SK-MEL-5 (cell line): ENCODE measurements at places on chromosomes 3 and 15.
A peak's percentile ranks its signal among the peaks of the same experiment; 100 is the strongest.

DNA sequence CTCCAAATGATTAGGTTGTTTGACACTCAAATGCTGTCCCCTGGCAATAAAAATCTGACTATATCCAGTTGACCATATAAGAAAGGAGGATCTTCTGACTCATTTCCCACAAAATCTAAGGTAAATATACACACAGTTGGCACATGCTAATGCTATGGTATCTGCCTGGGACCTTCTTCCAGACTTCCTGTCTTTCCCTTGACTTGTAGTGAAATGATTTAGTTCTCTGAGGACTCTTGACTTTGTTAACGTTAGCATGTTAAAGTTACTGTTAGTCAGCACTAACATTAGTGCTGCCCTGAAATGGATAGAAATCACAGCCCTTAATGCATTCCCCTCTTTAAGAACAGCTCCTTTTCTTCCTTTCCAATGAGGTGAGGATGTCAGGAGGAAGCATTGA is 124.3 kb upstream of the LSAMP start:
- DNase-seq: no peak

GRCh38 chr3:153052096-153052460 is 109.9 kb upstream of the RAP2B start:
- no peak for DNase-seq

DNA sequence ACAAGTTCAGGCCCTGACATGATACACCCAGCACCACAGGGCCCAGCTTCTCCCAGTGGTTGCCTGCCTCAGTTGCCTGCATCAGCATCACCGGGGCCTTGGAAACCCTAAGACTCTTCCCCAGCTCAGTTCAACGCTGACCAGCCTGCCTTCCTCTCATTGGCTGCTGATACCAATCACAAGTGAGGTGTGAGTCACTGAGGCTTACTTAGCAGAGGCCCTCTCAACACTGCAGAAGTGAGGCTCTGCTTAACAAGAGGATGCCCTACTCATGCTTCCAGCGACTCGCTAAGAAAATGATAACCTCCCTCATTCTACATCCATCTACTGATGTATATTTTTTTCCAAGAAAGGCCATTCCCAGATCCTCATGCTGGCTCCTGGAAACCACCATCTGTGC is 151.9 kb downstream of the ADAMTS17 start:
- DNase-seq: no peak

DNA sequence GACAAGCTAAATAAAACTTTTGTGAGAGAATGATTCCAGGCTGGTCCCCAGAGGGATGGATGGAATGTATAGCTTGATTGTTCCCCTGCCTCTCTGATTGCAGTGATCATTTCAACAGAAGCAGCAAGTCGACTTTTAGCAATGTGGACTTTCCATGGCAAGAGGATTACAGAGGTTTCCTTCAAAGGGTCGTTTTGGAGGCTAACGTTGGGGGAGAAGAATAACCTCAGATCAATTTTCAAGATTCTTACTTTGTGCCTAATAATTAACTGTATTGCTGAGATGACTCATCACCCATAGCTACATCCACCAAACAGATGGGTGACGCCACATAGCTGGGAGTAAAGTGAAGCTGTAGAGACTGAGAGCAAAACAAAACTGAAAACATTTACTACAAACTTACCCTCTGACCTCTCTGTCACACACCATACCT is 79.9 kb downstream of the GTPBP8 start:
- DNase-seq: peak; percentile 38

- no peak for DNase-seq
These were observed 105.1 kb upstream of the FRMD4B start for GRCh38 chr3:69490971-69491370.

DNA sequence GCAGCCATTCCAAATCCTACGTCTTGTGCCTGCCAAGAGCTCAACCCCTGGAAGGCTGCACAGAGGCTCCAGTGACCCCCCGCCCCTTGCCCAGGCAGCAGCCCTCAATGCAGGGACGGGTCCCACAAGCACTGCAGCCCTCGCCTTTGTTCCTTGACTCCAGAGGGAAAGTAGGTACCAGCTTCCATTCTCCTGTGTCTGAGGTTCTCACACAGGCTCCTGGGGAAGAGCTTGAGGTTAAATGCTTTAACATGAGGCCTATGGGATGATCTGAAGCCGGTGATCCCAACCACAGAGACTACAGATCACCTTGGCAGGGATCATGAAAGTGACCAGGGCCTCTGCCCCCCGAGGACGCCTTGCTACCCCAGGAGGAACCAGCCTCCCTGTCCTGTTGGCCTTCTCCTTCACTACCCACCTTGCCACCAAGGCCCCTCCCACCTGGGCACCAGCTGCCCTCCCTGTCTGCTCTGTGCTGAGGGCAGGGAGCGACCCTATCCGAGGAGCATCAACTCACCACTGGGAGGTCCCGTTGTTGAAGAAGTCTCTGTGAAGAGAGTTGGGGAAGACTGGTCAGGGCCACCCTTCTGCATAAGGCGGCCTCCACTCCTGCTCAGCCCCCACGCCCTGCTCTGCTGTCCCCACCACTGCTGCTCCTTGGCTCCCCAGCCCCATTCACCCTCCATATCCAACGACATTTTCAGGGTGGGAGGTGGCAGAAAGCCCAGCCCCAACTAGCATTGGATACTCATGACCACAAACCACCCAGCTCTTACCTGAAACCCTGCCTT is 95.3 kb downstream of the SEC22A start:
- DNase-seq: no peak

- DNase-seq: no peak
These were observed 215.9 kb downstream of the MEX3B start for GRCh38 chr15:81829918-81830317.

DNA sequence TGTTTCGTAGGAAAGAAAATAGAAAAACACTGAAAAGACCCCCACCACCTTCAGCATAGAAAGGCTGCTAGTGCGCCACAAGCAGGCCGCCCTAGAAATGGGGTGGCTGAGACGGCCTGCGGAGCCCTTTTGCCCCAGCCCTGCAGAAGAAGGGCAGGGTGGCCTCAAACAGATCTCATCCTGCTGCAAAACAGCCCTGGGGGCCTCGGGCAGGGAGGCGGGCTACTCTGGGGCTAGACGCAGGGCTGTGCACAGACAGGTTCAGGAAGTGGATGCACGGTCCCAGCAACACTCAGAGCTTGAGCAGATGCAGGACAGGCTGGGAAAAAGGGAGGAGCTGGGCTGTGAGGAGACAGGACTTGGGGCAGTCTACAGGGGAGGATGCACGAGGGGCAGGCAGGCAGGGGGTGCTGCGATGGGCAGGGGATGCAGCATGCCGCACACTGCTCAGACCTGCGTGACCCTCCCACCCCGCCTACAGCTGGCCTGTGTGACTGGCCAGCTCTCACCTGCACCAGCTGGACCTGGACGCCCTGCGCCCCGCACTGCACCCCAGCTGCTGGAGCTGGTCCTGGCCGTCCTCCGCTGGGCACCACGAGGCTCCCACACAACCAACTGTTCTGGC is 34.3 kb downstream of the ZXDC start:
- DNase-seq: no peak

- no peak for DNase-seq
These were observed 363 bp downstream of the MAGI1 start for GRCh38 chr3:66038384-66038725.

DNA sequence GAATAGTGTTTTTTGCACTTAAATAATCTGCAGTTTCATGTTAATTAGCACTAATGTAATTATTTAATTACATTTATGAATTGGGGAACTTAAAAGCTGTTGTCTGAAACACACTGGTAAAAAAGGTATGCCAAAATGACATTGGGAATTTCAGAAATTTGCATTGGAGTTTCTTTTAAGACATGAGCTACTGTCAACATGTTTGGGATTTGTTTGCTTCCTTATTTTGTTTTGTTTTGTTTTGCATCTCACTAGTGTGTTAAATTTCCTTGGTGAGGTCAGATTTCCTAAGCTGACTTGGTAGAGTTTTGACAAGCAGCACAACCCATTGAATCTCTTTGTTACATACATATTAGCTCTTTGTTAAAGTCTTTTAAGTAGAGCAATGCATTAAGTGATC is 119.4 kb downstream of the IQCH start:
- DNase-seq: no peak

DNA sequence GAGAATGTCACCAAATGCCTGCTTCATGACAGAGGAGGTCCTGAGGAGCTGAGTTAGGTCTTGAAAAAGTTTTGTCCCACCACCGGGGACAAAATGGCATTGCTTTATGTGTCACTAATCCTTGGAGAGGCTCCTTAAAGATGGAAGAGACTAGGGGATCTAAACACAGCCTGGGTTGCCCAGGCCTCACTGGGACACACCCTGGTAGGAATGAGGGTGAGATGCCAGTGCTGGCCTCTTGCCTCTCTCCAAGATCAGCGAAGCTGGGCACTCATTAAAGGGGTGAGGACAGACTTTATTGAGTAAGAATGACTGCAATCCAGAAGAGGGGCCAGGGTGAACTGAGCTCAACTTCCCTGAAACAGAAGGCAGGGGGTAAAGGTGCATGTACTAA is 58.5 kb upstream of the KLF13 start:
- no peak for DNase-seq

- DNase-seq: no peak
These were observed 319.3 kb upstream of the CFAP20DC start for GRCh38 chr3:59368900-59369675.

DNA sequence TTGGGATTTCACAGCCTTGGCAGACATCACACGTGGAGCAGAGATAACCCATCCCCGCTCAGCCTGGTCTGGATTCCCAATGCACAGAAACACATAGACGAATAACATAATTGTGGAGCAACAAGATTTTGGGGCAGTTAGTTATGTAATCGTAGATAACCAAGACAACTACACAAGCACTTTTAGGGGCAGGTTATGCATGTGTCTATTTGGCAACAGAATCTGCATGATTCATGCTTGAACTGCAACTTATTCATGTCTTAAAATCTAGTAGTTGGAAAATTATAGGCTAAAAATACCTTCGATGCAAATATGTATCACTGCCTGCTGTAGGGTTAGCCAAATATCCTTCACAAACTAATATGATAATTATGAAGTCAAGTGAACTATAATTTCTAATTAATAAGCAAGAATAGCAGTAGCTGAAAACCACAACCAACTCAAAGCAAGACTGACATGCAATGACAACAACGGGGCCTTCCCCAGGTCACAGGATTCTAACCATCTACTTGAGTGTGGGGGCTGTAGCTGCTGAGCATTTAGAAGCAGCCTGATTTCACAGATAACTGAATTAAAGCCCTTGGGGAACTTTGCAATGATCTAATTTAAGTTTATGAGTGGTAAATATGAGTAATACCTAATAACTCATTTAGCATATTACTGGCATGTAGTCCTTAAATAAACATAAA is 31.1 kb downstream of the DGKG start:
- DNase-seq: no peak

GRCh38 chr3:115706311-115706829 is 83.1 kb downstream of the GAP43 start:
- no peak for DNase-seq

GRCh38 chr3:9552252-9552999 is 1.2 kb downstream of the LHFPL4 start:
- peak; percentile 34 for DNase-seq

DNA sequence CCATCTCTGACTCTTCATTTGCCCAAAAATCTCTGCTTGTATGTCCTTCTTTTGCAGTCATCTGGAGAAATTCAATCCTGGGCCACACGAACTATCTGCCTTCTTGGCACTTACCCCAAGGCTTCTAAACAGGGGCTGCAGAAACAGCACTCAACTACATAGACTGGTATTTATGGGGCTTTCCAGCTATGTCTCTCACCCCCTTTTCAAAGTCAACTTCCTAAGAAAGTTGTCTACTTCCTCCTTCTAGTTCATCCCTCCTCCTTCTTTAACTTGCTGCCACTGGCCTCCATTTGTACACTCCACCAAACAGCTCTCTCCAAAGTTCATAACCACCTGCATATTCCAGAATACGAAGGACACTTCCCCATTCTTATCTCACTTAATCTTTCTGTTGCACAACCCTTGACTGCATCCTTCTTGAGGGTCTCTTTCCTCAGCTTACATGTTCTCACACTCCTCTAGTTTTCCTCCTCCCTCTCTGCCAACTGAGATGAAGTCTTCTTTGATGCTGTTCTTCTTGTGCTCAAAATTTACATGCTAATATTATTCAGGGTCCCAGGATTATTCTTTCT is 55.2 kb downstream of the PLD1 start:
- DNase-seq: no peak

- no peak for DNase-seq
These were observed 52.8 kb downstream of the MGA start for GRCh38 chr15:41713047-41713446.

GRCh38 chr15:73232776-73233175 is 136.0 kb downstream of the HCN4 start:
- DNase-seq: no peak

- DNase-seq: no peak
These were observed 35.3 kb downstream of the PBRM1 start for GRCh38 chr3:52650439-52650838.

DNA sequence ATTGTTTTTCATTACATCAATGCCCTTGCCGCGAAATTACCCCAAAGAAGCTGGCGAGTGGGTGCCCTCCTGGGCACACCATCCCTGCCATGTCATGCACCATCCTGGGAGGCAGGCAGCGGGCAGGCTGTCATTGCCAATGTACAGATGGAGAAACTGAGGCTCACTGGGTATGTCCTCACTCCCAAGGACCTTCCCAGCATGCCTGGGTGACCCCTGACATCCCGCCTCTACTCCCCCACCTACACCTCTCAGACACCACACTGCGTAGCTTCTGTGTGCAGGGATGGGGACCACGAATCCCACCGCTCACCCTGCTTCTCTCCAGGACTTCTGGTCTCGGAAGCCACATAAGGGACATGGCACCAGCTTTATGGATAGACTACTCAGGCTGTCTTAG is 41.0 kb upstream of the SLC41A3 start:
- DNase-seq: no peak

DNA sequence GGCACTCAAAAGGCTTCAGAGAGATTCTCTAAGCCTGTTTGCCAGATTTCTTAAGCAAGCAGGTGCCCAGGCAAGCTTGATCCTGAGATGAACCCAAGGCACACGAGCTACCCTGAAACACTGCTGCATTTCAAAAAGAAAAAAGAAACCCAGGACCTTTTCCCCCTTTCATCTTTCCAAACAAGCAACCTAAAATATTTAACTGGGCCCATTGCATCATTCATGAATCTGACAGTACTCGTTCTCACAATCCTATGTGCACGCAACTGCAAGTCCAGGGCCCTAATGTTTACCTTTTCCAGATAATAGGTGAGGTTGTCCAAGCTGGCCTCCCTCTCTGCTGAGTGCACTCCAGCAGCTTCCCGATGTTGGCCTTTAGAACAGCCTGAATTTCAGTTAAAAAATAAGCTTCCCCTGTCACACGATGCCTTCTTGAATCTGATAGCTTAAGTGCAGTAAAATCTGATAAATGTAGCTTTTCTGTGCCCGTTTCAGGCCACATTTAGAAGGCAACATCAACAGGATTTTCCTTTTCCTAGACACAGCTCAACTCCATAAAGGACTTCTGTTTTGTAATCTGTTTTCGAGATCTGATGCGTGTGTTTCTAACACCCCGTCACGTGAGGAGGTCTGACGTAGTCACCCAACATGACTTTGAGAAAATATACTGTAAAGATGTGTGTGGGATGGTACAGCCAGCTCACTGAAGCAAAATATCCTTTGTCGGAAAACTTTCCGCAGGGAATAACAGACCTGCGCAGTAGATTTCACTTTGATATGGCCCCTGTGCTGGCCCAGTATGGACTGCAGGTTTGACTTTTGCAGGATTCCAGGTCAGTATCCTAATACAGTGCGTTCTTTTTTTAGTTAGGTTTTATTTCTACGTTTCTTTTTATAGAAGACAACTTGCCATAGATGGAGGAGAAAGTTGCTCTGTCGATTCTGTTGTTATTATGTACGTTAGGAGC is 55.1 kb upstream of the RASA2 start:
- DNase-seq: peak; percentile 95
